ENCODE measurements at places on chromosomes 1 and 21. TPM values are rescaled to one million over a fixed set of nuclear protein-coding genes. Genes with fewer than 3 reads are reported as not detected.
A peak's percentile ranks its signal among the peaks of the same experiment; 100 is the strongest.

- DNase-seq, result peak; percentile 80
Observed at GRCh38 chr1:117569856-117570255, 36.0 kb upstream of the TENT5C start.

GRCh38 chr1:209207126-209207700 lies 376.3 kb upstream of the CAMK1G start:
- no peak for DNase-seq

DNA sequence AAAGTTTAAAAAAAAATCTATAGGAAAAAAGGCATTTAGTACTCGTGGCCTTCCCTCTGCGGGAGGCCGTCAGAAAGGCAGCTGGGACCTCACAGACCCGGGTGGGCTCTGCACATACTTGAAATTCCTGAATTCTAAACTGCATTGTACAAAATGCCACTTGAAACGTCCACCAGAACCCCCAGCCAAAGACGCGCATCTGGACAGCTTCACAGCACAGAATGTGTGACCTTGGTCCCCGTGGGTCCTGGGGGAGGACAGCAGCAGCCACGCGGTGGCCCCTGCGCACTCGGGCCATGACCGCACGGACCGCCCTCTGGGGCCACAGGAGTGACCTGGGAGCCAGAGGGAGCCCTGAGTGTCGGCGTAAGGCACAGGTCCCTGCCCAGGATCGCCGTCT lies 20.6 kb upstream of the MRPS14 start:
- DNase-seq, result no peak

DNA sequence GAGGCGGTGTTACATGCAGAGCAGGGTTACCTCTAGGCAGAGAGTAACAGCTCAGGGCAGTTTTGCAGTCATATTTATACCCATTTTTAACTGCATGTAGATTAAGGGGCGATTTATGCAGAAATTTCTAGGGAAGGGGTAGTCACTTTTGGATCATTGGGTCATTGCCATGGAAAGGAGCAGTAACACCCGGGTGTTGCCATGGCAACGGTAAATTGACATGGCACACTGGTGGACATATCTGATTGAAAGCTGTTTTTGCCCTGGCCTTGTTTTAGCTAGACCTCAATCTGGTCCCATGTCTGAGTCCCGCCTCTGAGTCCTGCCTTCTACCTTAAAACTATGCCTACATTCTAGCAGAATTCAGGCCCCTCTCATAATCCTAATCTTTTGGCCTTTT lies 11.8 kb upstream of the USP1 start:
- DNase-seq, result no peak

DNA sequence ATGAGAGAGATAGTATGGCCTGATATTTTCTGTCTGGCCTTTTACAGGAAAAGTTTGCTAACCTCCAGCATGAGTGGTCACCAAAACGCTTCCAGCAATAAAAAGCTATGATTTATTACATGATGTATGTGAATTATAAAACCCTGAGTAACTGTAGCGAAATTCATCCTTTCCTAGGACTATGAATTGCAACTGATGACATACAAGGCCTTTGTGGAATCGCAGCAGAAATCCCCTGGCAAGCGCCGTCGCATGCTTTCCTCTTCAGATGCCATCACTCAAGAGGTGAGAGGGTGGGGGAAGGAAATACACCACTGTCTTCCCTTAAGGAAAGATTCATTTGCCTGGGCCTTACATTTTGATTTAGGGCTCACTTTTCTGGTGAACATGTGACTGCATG lies 117.9 kb downstream of the MACF1 start:
- no peak for DNase-seq

DNA sequence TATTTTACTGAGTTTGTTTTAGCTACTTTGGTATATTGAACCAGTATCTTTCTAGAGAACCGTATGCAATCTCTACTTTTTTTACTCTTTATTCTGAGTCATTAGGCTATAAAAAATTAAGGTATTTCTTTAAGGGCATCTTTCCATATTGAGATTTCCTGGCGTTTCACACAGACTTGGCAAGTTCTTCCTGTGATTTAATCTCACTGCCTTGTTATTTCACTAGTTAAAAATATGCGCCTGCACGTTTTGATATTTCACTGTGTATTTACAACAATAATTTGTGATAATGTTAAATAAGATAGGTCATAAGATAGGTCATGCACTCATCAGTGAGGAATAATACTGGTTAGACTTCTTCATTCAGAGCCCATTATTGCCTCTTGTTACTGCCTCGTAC lies 16.2 kb upstream of the CR1L start:
- no peak for DNase-seq

- DNase-seq, result no peak
Observed at GRCh38 chr1:75338616-75339483, 204.7 kb downstream of the LHX8 start.

DNA sequence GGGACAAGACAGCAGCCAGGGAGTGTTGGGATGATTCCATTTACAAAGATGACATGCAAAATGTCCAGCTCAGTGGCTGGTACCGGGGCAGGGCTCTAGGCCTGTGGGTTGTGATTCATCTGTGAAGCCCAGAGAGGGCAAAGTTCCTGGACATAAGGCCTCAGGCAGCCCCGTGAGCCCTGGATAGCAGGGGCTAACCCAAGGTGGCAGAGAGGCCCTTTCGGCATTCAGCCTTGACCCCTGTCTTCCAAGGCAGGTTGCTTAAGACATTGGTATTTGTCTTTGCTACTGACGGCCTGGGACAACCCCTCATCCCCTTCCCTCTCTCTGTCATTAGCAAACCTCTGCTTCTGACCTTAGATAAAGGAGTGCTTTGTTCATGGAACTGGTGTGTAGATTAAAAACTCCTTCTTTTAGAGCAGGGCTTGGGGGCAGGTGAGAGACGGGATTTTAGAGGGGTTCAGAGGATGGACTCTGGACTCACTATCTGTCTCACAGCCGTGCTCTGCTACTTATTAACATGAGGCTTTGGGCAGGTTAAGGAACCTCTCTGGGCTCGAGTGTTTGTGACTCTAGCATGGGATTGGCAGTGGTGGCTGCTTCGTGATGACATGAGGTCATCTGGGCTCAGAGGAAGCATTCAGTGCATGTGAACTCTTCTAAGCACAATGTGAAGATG lies 36.3 kb downstream of the TMEM51 start:
- DNase-seq, result no peak

DNA sequence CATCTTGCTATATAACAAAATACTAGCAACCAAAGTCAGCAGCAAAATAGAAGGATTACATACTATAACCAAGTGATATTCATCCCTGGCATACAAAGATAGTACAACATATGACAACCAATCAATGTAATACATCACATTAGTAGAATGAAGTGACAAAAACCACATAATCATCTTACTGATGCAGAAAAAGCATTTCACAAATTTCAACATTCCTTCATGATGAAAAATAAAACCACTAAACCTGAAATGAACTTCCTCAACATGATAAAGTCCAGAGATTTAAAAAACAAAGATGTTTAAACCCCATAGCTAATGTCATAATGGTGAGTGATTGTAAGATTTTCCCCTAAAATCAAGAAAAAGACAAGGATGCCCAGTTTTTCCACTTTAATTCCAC lies 18.6 kb downstream of the RO60 start:
- DNase-seq, result no peak

GRCh38 chr1:2330035-2330434 lies 61.3 kb downstream of the MORN1 start:
- DNase-seq, result no peak

GRCh38 chr21:46604329-46604974 lies 430 bp downstream of the S100B start:
- DNase-seq, result no peak

DNA sequence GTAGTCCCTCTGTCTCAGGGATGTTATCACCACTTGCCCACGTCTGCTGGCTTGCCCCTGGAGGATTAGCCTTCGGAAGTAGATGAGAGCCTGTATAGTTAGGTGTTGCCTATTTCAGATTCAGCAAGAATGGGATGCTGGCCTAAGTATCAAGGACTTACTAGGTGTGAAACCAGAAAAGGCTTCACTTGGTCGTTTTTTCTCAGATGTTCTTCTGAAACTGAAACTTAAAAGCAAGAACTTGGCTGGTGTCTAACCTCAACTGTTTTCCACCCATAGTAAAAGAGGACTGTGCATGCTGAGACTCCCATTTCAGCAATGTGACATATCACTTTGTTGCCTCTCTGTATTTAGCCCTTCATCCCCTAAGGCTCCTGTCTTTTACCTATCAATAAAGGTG lies 67.0 kb upstream of the LRRC53 start:
- DNase-seq, result no peak

DNA sequence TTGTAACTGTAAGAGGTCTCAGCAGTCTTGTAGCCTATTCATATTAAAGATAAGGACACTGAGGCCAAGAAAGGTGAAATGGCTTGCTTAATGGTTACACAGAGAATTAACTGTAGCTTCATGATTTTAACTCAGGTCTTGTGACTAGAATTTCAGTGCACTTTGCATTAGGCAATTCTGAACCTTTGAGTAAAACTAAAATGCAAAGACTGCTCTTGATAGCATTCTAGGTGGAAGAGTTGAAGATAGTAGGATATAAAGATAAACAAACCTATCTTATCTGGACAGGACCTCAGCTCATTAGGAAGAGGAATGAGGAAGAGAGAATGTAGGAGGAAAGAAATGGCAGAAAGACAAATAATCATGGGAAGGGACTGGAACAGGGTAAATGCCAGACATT lies 68.6 kb upstream of the RGL1 start:
- no peak for DNase-seq

DNA sequence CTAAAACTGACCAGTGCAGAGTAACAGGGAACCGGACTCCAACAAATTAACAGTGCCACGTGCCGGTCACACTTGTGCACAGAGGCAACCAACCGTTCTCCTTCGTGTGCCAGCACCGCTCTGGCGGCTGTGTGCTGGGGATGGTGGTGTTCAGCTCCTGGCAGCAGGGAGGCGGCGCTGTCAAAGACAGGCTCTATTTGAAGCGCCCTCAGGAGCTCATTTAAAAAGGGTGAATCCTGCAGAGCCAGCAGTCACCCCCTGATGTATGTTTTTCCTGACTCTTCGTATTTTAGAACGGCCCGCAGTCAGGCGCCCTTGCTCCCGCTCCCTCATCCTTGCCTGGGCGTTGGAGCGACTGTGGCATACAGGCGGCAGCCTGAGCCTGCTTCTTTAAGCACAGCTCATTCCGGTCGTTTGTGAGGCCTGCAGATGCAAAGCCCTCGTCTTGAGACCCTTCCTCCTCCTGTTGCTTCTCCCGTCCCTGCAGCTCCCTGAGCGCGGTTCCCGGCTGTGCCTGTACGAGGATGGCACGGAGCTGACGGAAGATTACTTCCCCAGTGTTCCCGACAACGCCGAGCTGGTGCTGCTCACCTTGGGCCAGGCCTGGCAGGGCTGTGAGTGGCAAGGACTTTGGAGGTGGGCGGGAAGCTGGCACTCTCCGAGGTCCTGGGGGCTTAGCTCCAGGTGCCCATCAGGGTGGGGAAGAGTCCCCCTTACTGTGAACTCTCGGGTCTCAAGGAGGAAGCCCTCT lies 1.1 kb downstream of the DFFB start:
- peak; percentile 42 for DNase-seq

- no peak for DNase-seq
Observed at GRCh38 chr1:241142493-241142892, 214.5 kb downstream of the RGS7 start.

FAM3B gene
- total RNA-seq, result 6.6 TPM

LCE1D gene
- not detected for total RNA-seq

RNASEL gene
- total RNA-seq, result 7.4 TPM

SPRR2B gene
- not detected for total RNA-seq
